ENCODE measurements at places on chromosomes 4 and X.

DNA sequence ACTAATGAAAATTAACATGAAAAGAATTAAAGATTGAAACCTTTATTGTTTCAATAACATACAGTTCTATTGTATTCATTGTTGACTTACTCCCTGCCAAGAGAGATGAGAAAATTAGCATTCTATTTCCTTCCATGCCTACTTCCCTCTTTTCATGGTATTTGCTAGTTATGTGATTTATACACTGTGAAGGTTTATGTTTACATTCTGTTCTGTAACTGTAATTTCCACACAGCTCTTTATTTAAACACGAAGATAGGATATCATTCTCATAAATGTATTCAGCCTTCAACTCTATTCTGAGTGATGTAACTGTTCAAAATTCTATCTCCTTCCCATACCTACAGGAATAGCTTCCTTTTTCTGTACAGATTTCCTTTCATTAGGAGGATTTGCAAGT is 6.6 kb downstream of the CCDC110 start:
- DNase-seq = no peak

- DNase-seq = peak; percentile 11
Measured at GRCh38 chr4:15213302-15213970, 211.2 kb downstream of the CPEB2 start.

GRCh38 chr4:84479663-84480062 is 19.4 kb downstream of the NKX6-1 start:
- DNase-seq = no peak

DNA sequence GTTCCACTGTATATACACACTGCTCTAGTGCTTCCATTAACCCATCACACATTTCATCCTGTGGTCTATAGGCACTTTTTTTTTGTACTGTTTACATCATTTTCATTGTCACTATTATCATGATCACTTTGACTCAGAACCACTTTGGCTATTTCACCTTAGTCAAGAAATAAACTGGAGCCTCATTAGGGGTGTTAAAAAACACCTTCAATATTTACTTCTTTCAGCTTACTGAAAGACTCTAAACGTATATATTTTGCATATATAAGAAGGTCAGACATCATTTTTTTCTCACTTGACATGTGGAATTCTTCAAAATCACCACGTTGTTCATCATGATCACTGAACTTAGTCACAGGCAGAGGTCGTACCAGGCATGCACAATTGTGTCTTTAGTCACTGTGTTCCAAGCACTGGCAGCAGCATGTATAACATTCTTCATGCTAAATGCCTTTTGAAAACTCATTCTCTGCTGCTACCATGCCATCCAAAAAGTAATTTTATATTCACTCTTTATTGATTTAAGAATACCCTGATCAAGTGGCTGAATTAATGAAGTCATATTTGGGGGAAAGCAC is 229.2 kb upstream of the ARSJ start:
- peak; percentile 71 for DNase-seq

GRCh38 chr4:110484029-110484428 is 8.1 kb downstream of the ENPEP start:
- peak; percentile 6 for DNase-seq

DNA sequence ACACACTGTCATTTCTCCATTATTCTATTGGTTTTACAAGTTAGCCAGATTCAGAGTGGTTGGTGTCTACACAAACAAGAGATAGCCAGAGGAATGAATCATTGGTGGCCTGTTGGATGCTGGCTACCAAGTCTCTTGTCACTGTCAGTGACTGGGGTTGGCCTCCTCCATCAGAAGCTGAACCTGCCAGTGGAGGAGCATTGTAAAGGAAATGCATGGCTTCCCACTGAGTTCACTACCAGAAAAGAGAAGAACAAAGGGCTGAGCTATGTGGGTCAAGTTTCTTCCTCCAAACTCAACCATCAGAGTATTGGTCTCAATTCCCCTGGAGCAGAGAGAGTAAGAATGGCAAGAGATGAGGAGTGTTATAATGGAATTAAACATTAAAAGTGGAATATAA is 26.5 kb upstream of the ANKRD50 start:
- DNase-seq = no peak

- peak; percentile 40 for DNase-seq
Measured at GRCh38 chr4:8248091-8248490, 21.5 kb upstream of the HTRA3 start.

DNA sequence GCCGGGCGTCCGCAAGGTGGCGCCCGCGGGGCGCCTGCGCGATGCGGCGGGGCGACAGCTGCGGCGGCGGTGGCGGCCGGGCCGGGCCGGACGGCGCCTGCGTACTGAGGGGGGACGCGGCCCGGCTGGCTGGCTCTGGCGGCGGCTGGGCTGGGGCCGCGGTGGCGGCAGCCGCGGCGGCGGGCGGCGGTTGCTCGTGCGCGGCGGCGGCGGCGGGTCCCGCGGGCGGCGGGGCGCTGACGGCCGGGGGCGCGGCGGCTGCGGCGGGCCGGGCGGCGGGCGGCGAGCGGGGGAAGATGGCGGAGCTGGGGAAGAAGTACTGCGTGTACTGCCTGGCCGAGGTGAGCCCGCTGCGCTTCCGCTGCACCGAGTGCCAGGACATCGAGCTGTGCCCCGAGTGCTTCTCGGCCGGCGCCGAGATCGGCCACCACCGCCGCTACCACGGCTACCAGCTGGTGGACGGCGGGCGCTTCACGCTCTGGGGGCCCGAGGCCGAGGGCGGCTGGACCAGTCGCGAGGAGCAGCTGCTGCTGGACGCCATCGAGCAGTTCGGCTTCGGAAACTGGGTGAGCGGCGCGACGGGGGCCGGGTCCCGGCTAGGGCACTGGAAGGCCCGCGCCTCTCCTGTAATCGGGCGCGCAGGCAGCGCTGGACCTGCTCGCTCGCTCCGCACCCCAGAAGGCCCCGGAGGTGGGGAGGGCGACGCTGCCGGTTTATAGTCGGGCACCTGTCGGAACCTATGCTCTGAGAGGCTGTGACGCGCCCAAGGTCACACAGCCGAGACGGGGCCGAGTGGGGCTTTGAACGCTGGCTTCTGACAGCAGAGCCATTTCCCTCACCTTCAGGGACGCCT is at the start of gene TADA2B:
Gene TADA2B (plus strand): TSS at position 89 of the 853 bp plus-strand sequence. CDS start 208 bp downstream, at position 297.
- DNase-seq = peak; percentile 63

DNA sequence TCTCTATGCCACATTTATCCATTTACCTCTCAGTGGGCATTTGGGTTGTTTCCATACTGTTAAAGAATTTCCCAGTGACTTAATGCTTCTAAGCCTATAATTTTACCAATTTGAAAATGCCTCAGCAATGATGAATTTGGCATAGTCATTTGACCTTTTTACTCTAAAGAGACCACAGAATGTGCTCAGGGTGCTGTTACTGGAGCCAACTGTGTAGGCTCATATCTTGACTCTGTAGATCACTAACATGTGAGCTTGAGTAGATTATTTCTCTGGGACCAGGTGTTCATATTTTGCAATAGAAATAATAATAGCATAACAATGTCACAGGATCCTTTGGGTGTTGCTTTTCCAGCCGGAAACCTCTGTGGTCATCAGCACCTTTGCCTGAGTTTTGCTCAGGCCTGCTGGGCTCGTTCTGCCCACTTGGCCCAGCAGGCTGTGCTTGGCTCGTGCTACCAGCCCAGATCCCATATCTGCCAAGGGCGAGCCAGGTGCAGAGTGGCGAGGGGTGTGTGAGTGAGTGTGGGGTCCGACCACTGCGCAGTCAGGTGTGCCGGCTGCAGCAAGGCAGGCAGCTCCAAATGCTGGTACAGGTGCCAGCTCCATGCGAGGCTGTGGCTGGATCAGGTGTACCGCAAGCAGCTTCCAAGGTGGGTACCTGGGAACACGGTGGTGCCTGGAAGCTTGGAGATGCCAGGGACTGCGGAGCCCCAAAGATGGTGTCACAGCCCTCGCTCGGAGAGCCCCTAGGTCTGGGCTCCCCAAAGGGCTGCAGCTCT is 70.6 kb upstream of the ANK2 start:
- peak; percentile 51 for DNase-seq

DNA sequence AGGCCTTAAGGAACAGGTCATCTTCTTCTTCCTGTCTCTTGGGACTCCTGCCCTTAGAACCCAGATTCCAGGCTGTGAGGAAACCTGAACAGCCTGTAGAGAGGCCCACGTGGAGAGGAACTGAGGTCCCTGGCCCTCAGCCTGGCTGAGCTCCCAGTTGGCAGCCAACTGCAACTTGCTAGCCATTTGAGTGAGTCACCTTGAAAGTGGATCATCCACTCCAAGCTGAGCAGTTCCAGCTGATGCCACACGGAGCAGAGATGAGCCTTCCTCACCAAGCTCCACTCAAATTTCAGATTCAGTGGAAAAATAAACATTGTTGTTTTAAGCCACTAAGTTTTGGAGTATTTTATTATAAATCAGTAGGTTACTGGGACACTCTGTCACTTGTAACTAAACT is 392.5 kb downstream of the BCOR start:
- DNase-seq = peak; percentile 84

DNA sequence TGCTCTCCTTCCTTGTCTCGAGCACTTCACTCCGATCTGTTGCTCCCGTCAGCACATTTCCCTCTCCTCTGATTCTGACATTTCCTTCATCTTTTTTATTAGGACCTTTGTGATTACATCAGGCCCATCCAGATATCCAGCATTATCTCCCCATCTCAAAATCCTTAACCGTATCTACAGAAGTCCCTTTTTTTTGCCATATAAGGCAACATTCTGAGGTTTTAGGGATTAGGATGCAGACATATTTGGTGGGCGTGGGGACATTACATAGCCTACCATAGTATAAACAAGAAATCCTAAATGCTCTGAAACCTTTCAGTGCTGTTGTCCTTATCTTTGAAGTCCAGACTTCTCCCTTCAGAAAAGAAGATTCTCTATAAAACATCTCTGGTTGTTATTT is 505.0 kb upstream of the PITX2 start:
- DNase-seq = peak; percentile 10

DNA sequence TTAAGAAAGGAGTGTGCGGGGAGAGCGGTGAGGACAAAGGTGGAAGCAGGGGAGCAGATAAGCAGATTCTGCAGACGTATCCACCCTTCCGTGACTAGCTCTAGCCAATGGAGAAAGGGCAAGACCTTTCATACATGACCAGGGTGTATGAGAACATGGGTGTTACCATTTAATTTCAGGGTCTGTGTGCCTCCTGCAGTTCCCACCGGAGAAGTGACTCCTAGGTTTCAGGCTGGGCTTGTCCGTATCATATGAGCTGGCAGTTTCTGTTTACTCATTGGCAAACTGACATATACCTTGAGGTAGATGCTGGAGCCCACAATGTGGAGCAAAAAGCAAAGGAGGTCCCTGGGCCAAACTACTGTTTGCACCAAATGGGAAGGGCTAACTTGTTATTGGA is 6.8 kb downstream of the RBM47 start:
- no peak for DNase-seq

DNA sequence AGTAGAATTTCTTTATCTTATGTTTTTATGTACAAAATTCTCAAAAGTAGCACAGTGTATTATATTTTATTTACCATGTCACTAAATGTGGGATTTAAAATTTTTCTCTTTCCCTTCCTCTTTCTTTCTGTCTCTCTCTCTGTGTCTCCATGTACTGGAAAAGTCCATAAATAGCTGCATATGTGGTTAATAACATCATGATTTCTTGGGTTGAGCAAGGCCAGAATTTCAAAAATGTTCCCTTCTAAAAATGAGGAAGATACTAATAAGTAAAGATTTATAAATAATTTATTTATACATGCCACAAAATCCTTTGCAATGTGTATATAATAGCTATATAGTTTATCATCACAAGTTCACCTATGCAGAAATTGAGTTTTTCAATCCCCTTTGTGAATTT is 29.1 kb upstream of the DKK2 start:
- DNase-seq = no peak

DNA sequence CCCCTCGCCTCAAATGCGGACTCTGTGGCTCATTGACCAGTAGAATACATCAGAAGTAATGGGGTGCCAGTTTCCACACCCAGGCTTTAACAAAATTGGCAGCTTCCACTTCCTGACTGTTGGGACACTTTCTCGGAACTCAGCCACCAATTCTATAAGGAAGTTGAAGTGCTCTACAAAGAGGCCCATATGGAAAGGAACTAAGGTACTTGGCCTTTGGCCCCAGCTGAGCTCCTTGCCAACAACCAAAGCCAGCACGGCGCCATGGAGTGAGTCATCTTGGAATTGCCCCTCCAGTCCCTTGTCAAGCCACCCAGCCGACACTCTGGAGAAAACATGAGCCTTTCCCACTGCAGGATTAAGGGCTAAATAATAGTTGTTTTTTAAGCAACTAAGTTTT is 262.2 kb upstream of the INTU start:
- DNase-seq = no peak

DNA sequence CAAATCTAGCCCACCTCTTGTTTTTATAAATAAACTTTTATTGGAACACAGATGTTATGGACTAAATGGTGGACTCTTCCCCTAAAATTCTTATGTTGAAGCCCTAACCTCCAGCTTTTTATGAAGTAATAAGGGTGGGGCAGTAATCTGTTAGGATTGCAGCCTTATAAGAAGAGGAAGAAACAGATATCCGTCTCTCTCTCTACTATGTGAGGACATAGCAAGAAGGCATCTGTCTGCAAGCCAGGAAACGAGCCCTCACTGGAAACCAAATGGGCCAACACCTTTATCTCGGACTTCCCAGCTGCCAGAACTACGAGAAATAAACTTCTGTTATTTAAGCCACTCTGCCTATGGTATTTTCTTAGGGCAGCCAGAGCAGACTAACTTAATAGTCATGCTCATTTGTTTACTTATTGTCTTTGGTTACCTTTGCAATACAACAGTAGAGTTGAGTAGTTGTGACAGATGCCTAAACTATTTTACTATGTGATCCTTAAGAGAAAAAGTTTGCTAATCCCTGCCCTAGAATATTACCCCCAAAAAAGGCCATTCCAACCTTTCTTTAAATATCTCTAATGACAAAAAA is 67.4 kb downstream of the MANBA start:
- no peak for DNase-seq

- no peak for DNase-seq
Measured at GRCh38 chr4:41723286-41723685, 25.2 kb downstream of the PHOX2B start.

DNA sequence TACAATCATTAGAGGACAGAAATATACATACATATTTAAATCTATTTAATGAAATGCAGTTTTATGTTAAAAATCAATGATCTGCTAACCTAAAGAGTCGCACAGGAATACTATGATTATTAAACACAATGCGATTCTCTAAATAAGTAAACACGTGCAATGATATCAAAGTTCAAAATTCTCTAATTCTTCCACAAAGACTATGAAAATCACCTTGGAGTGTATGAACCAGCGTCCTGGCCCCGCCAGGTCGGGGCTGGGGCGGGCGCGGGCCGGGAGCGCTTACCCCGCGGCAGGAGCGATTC is 608 bp upstream of the FAM200B start:
- no peak for DNase-seq

GRCh38 chr4:60683357-60683756 is 516.8 kb upstream of the ADGRL3 start:
- peak; percentile 98 for DNase-seq

DNA sequence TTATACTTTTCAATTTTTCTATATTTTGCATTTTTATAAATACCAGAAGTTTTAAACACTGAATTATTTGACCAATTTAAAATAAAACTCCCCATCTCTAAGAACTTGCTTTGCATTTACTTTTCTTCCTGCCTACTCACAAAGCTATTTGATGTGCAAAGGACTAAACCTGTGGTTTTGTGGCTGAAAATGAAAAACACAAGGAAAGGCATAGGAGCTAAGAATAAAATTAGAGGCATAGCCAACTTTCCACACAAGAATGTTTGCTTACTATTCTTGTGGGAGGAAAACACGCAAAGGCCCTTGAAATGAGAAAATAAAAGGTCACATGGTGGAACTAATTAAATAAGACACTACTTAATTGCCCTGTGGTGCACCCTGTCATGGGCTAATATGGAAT is 221.2 kb downstream of the KLHL13 start:
- DNase-seq = no peak
